ENCODE measurements at places on chromosomes 3 and 15.
A peak's percentile ranks its signal among the peaks of the same experiment; 100 is the strongest.

GRCh38 chr3:9846231-9846630 lies 2.4 kb upstream of the RPUSD3 start:
- no peak for DNase-seq

DNA sequence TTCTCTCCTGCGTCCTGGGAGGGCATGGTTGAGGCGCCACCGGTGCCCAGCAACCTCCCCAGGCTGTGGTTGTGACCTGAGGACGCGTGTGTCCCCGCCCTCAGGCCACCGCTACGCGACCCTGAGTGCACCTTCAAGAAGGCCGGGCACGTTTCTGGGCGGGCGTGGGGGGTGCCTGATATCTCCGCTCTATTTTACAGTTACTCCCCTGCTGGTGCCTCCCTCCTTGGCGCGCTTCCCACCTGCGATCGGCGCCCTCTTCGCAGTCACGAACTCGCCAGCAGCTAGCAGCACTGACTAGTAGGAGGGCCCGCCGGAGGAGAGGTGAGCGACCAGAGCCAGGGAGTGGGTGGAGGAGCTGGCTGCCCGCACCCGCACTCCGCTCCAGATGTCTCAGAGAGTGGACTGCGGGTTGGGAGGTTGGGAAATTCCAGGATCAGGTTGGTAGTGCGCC lies 43.2 kb upstream of the POLG start:
- DNase-seq = no peak

GRCh38 chr15:31439328-31439727 lies 112.7 kb downstream of the KLF13 start:
- no peak for DNase-seq

DNA sequence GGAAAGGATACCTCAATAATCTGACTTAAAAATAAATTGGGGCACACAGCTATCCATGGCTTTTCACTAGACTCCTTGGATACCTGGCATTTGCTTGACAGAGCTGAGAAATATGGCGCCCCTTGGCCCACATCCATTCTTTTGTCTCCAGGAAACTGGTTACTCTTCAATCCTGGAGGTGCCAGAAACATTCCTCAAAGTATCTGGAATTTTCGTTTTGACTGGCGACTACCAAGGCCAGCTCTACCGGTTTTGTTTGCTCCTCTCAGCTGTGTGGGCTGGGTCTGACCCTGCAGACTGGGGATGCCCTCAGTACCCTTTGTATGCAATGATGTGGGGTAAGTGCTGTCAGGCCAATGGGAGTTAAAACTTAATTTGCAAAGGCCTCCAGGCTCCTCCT lies 27.0 kb downstream of the KATNBL1 start:
- DNase-seq = no peak

- peak; percentile 51 for DNase-seq
Measured at GRCh38 chr15:52021128-52021671, 2.2 kb downstream of the MAPK6 start.
